Osteocyte (in vitro differentiated cells): ENCODE measurements at places on chromosomes 11 and 22.
A peak's percentile ranks its signal among the peaks of the same experiment; 100 is the strongest.

GRCh38 chr11:124475265-124475664, 29.8 kb upstream of the OR8B8 start:
- no peak for DNase-seq

GRCh38 chr22:28773461-28773867, 969 bp downstream of the CCDC117 start:
- DNase-seq, result no peak

GRCh38 chr22:30286813-30287647, 2.3 kb downstream of the CASTOR1 start:
- DNase-seq, result peak; percentile 90

DNA sequence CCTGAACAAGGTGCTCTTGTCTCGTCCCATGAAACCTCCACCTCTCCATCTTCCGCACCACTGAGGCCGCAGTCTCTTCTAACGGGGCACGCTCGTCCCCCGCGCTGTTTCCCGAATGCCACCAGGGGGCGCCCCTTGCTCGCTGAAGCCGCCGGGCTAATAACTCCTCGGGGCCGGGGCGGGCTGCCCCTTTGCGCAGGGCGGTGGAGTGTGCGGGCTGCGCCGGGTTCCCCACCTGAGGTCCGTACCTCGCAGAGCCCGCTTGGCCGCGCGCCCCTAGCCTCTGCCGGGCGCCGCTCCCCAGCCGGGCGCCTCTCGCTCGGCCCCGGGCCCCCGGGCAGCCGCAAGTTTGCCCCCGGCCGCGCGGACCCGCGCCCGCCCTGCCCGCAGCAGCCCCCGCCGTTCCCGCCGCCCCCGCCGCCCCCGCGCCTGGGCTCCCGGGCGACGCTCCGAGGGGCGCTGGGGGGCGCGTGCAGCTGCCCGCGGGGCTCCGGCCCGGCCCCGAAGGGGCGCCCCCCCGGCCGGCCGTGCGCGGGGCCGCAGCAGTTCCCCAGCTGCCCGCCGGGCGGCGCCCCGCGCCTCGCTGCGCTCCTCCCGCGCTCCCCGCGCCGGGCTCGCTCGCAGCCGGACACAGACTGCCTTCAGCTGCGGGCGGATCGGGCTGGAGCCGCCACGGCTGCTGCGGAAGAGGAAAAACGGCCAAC, at the start of gene GRIK4:
GRIK4 (plus strand) TSS at position 633 of the 704 bp plus-strand sequence. CDS start 148,571 bp downstream, outside the sequence.
- DNase-seq, result peak; percentile 94

DNA sequence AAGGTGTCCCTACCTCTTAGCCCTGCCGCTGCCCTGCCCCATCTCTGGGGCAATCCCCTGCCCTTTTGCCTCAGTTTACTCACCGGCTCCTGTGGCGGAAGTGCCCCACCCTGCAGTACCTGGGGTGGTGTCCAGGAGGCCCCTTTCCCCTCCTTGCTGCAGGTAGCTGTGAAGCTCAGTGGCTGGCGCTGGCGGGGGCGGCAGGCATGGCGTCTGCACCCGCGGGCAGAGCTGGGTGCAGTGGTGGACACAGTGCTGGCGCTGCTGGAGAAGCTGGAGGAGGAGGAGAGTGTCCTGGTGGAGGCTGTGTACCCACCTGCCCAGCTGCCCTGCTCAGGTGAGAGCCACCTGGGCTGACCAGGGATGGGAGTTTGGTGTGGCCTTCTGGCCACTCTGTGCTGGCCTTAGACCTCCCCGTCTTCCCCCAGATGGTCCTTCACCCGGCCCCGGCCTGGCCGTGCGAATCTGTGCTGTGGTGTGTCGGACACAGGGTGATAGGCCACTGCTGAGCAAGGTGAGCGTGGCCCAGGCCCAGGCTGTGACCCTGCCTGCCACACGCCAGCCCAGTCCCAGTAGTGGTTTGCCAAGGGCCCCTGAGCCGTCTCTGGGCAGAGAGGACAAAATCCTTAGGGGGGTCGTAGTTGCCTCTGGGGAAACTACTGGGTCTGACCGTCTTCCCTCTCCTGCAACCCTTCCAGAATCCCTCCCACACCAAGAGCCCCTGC, 4.0 kb downstream of the CARNS1 start:
- no peak for DNase-seq

- no peak for DNase-seq
These were observed 8.6 kb downstream of the PPP6R3 start for GRCh38 chr11:68469122-68469521.

DNA sequence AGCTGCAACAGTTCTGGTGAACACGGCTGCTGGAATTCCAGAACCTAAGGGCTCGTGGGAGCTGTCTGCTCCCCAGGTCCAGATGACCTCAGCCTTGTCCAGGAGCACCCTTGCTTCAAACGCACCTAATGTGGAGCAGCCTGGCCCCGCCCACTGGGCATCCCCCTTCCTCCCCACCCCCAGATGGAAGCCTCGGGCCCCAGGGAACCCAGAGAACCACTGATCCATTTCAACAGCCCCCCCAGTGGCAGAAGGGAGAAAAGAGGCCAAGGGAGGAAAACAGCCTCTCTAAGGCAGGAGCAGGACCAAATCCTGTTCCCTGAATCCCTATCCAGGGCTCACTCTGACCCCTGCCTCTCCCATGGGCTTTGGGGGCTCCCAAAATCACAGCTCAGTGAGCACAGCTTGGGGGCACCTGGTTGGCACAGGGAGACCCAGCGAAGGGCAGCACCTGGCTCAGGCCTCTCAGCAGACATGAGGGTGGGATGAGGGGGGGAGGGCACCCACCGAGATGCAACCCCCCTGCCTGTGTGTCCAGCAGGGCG, 1.2 kb downstream of the CYTH4 start:
- no peak for DNase-seq

- no peak for DNase-seq
These were observed 1.6 kb upstream of the KCNE3 start for GRCh38 chr11:74468936-74469335.

DNA sequence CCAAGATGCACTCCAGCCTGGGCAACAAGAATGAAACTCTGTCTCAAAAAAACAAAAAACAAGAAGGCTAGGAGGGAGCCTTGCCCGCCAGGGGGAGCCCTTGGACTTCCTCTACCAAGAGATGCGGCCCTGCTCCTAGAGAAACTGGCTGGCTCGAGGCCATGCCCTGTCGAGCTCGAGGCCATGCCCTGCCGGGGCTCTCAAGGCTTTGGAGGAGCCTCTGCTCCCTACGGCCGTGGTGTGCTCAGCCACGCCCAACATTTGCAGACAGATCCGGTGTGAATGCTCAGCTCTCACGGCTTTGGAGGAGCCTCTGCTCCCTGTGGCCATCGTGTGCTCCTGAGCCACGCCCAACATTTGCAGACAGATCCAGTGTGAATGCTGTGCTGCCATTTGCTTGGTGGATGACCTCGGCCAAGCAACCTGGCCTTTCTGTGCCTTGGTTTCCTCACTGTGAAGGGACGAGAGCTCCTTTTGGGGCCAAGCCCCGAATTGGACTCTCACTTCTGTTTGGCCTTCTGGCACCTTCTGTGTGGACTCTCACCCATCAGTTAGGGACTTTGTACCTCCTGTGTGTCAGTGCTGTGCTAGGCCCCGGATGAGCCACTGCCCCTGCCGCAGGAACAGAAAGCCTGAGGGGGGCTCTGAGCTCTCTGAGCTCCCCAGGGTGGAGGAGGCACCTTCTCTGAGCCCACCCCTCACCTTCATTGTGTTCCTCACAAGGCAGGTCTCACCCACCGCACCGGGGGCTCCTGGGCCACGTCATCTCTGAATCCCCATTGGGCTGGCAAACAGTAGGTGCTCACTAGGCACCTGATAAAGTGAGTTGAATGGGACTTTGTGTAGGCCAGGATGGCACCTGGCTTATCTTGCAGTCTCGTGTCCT, 14.1 kb downstream of the C11orf24 start:
- DNase-seq, result peak; percentile 98

DNA sequence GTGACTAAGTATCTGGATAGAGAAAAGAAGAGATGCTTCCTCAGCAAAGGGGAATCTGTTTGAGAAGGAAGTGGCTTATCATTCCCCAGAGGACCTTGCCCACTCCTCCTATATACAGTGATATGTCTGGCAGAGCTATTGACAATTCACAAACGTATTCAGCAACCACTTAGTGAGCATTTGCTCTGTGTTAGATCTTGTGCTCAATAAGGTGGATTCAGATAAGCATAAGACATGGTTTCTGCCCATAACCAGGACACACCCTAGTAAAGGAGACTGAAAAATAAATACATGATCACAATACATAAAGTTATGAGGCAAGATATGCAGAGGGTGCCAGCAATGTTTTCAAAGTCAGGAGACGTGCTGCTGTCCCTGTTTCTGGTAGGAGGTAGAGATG, 1.4 kb downstream of the TMEM9B start:
- no peak for DNase-seq

- no peak for DNase-seq
These were observed 41.1 kb downstream of the TP53I11 start for GRCh38 chr11:44909557-44909956.

DNA sequence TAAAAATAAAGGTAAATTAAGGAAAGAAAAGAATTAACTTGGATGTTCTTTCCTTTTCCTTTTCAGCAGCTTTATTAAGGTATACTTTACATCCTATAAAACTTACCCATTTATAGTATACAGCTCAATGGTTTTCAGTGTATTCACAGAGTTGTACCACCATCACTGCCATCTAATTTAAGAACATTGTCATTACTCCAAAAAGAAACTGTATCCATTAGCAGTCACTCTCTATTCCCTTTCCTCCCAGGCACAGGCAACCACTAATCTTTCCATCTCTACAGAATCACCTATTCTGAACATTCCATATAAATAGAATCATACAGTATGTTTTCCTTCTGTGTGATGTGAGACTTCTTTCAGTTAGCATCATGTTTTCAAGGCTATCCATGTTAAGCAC, 38.9 kb upstream of the TNRC6B start:
- no peak for DNase-seq

DNA sequence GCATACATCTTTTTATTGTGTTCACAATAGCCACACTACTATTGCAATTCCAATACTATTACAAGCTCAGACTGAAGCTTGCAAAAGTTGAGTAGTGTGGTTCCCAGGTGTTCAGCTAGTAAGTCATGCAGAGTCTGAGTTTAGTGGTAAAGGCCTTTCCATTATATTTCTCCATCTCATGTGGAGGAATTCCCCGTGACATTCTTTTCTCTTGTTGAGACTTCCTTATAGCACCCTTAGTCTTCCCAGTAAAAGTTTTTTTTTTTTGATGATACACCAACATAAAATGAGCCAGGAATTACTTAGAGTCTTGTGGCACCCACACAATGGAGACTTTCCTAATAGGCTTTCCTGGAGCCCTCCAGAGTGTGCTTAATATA, 110.8 kb downstream of the UVRAG start:
- DNase-seq, result no peak

- DNase-seq, result peak; percentile 88
These were observed 7.1 kb downstream of the MS4A6E start for GRCh38 chr11:60334005-60334620.

GRCh38 chr11:16982256-16982671, 31.9 kb downstream of the PLEKHA7 start:
- DNase-seq, result no peak

DNA sequence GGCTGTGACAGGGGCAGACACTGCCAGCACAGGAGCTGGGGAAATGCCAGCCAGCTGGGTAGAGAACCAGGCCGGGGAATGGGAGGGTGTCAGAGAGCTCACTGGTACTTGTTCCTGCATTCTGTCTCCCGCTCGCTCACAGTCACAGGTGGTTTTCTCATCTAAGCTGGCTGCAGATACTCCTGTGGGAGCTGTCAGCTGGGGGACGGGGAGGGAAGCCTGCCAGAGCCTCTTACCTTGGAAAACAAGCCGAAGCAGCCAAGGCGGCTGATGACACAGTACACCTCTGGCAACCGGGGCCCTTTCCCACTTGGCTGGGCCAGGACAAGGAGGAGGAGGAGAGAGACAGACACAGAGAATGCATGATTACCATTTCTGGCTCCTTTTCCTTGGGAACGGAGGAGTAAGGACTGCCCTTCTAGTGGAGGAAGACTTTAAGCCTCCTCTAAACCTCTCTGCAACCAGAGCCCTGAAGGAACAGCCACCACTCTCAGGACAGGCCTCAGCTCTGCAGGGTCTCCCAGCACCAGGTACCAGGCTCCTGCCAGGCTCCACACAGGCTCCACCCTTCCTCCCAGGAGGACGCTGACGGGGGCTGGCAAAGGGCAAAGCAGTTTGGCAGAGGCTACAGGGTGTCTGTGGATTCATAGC, 25.1 kb downstream of the RPL27A start:
- no peak for DNase-seq

GRCh38 chr22:42369250-42370041, 62.8 kb downstream of the NFAM1 start:
- peak; percentile 94 for DNase-seq

DNA sequence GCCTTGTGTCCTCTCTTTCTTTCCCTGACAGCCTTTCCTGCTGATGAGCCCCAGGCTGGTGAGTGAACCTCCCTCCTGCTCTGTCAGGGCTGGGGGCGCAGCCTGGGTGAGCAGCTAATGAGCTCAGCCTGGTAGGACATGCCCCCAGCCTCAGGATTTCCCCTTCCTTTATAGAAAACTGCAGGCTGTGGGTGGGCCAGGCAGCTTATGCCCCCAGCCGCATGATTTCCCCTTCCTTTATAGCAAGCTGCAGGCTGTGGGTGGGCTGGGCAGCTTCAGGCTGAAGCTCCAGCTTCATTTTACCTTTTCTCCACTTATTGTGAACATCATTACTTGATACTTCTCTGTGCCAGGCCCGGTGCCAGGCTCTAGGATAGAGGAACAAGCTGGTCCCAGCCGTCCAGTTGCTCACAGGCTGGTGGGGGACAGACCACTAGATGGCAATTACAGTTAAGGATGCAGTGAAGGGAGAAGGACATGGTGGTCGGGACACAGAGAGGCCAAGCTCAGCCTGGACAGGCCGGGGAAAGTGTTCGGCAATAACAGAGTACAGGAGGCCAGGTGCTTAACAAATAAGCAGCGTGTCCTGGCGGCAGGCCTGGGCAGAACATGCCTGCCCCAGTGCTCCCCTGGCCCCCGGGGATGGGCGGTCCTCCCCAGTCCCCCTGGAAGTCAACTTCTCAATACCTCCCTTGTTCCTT, 5.3 kb downstream of the LGALS12 start:
- no peak for DNase-seq

GRCh38 chr11:60184824-60185511, 2.1 kb upstream of the MS4A6A start:
- DNase-seq, result no peak

GRCh38 chr11:43810929-43811596, 69.6 kb upstream of the ALKBH3 start:
- DNase-seq, result no peak

- DNase-seq, result no peak
These were observed 1.4 kb upstream of the MUC2 start for GRCh38 chr11:1073261-1073724.

- DNase-seq, result no peak
These were observed 546.0 kb downstream of the BRD1 start for GRCh38 chr22:49281467-49282340.

GRCh38 chr22:44888491-44889254, 121.1 kb downstream of the PHF21B start:
- no peak for DNase-seq
